ENCODE measurements at places on chromosomes 16 and 17.

DNA sequence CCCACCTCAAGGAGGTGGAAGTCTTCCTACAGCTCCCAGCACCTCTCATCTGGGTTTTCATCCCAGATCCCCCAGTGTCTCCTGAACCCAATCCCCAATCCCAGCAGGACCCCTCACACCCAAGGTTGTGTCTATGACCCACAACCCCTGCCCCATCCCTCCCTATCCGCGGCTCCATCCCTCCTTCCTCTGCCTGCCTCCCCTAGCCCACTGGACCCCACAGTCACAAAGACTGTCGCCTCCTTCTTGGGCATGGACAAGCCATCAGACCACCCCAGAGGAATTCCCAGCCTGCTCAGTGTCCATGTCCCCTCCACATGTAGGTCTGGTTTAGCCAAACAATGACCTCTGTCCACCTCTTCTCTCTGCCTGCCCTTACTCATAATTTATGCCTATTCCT, 12.3 kb downstream of the CES1 start:
- DNase-seq = no peak

DNA sequence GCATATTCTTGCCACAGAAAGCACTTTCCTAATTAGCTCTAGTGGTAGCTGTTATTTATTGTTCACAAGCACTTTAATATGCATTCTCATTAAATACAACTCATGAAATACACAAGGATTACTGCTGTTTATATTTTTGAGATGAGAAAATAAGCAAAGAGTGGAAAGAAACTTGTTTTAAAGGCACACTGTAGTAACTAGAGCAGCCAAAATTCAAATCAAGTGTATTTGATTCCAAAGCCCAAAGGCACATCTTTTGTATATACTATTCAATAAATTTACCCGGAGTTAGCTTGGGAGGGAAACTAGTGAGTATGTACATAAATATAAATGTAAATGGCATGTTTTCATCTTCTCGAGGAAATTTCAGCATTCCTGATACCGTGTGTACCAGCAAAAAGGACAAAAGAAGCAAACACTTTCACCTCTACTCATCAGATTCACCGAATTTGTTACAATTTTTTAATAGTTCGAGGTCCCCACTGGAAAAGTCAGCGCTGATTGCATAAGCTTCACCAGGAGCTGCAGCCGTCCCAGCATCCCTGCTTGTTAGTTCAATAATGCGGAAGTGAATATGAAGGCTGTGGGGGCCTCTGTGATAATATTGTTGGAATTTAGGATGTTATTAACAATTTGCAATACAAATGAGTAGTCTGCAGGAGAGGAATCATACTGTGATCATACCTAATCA, 371.6 kb upstream of the MON1B start:
- no peak for DNase-seq

DNA sequence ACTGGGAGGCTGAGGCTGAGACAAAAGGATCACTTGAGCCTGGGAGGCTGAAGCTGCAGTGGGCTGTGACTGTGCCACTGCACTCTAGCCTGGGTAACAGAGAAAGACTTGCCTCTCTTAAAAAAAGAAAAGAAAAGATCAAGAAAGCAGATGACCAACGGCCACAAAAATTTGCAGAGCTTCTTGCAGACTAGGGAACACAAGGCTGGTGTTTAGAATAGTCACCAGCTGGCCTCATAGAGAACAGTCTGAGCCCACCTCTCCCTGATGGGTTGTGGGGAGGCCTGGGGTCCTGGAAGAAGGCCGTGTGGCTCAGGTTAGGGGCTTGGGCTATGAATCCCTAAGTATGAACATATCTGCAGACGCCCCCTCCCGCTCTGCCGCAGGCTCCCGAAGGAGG, 73.7 kb upstream of the MED9 start:
- DNase-seq = no peak

GRCh38 chr17:68197997-68198930, 49.6 kb upstream of the AMZ2 start:
- no peak for DNase-seq
